ENCODE measurements at places on chromosomes 4 and X.

DNA sequence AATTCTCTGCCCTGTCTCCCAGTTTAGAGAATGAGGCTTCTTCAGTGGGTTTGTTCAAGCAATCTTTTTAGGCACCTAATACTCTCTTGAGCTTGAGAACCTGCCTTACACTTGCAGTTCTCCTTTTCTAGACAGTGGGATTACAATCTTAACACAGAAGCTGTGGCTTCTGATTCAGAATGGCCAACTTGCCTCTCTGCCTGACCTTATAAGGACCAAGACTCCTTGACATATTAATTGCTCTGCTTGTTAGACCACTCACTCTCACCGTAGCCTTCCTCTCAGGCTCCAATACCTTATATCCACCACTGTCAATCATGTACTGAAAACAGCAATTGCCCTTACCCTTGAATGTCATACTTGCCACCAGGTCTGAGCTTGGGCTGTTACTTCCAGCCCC lies 338.7 kb upstream of the MAOA start:
- no peaks in the 10 kb centered on the region for H3K27me3 ChIP-seq
- H3K4me3 ChIP-seq: no peak overlapping the region
- DNase-seq: no peak
- H3K4me1 ChIP-seq: peaks cover 1% of the 10 kb centered on the region

DNA sequence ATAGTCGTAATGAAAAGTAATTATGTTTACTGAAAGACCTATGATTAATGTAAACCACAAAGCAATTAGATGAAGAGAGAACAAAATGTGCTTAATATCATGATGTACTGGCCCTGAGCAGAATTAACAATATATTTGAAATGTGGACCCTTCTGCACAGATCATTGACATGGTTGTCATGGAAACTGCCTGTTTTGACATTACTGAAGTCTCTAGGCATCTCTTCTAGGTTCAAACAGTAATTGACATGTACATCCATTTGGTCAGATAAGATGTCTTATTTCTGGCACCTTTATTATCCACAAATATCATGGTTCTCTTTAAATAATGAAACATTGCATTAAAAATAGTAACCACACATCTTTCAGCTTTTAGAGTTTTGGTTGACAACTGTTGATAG lies 251.7 kb upstream of the GNPDA2 start:
- no peaks in the 10 kb centered on the region for H3K27me3 ChIP-seq
- H3K36me3 ChIP-seq: no peaks in the 10 kb centered on the region
- no peaks in the 10 kb centered on the region for H3K4me1 ChIP-seq
- no peak overlapping the region for H3K27ac ChIP-seq

DNA sequence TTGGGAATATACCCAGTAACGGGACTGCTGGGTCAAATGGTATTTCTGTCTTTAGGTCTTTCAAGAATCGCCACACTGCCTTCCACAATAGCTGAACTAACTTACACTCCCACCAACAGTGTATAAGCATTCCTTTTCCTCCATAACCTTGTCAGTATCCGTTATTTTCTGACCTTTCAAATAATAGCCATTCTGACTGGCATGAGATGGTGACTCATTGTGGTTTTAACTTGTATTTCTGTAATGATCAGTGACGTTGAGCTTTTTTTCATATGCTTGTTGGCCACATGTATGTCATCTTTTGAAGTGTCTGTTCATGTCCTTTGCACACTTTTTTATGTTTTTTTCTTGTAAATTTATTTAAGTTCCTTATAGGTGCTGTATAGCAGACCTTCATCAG lies 81.2 kb downstream of the ADAM29 start:
- no peaks in the 10 kb centered on the region for H3K36me3 ChIP-seq
- no peak for DNase-seq
- no peaks in the 10 kb centered on the region for H3K4me1 ChIP-seq
- no peak overlapping the region for H3K4me3 ChIP-seq
- no peaks in the 10 kb centered on the region for H3K27me3 ChIP-seq

DNA sequence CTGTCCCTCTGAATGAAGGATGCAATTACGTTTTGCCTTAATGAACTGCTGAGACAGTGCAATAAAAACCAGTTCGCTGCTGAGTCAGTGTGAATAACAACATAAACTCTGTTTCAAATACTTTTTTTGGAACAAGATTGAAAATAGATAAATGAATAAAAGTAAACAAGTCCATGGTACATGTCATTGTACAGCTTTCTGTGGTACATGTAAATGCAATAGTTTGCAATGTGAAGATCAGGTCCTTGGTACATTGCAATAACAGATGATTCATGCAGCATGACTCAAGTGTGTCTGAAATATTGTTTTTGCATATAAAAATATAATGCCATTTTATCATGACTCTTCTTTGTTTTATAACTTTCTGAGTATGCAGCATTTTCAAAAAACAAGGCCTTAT lies 193.4 kb upstream of the PACRGL start:
- H3K4me3 ChIP-seq: no peak overlapping the region
- no peak for DNase-seq
- no peaks in the 10 kb centered on the region for H3K27me3 ChIP-seq
- H3K4me1 ChIP-seq: no peaks in the 10 kb centered on the region

DNA sequence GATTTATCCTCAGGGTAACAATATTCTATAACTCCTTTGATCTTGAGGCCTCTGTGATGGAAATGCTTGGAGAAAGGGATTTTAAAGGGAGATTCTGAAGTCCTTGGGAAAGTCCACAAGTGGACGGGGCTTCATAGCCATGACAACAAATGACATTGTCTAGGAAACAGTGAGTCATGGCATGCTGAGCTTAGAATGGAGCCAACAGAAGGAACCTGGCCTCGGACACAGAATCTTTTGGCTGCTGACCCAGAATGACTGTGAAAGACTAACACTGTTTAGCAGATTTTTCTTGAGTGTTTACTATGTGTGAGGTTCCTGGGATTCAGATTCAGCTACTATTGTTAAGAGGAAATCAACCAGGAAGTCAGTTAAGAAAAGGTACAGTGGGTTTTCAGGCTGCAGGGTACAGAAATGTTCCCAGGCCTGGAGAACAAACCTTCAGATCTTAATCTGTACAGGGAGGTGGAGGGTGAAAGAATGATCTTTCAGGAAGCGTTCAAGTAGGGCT lies 18.1 kb upstream of the CXCL2 start:
- H3K4me1 ChIP-seq: peaks cover 67% of the 10 kb centered on the region
- no peaks in the 10 kb centered on the region for H3K36me3 ChIP-seq
- H3K4me3 ChIP-seq: no peak overlapping the region
- H3K27ac ChIP-seq: peak overlapping the region; percentile 63
- no peaks in the 10 kb centered on the region for H3K27me3 ChIP-seq

DNA sequence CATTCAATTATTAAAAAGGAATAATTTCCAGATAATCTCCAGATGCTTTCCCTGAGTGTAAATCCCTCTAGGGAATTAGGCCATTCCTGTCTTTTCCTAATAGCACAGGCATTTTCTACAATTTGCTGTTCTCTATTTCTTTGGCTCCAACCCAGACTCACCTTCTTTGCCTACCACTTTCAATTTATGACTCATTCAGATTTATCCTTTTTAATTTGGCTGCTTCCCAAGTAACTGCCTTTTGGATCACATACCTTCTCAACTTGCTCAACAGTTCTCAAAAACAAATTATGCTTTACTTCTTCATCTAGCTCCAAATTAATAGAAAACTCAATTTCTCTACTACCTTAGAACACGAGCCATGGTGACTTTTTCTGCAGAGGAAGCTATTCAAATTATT lies 1166.3 kb upstream of the PCDH7 start:
- H3K27ac ChIP-seq: no peak overlapping the region
- DNase-seq: no peak
- no peaks in the 10 kb centered on the region for H3K36me3 ChIP-seq
- no peaks in the 10 kb centered on the region for H3K4me1 ChIP-seq
